ENCODE measurements at places on chromosomes 1 and 21. TPM values are rescaled to one million over a fixed set of nuclear protein-coding genes. Genes with fewer than 3 reads are reported as not detected.

Gene BRDT
- not detected for total RNA-seq

Gene OR14K1
- total RNA-seq, result not detected

Gene KIF21B
- 1.4 TPM for total RNA-seq

Gene HSD11B1
- total RNA-seq, result not detected

Gene FAM229A
- total RNA-seq, result 1.9 TPM

Gene RIMS3
- total RNA-seq, result 12.5 TPM

Gene IFI44
- total RNA-seq, result 19.6 TPM

Gene RAB7B
- 1.1 TPM for total RNA-seq

Gene MRPL20
- 79.5 TPM for total RNA-seq

Gene C1QTNF12
- not detected for total RNA-seq

Gene SAMD13
- total RNA-seq, result 1.2 TPM

Gene MPL
- not detected for total RNA-seq

Data from renal cortical epithelial cell (primary cell).